Nephron progenitor cell (in vitro differentiated cells): ENCODE measurements at places on chromosomes 6 and 20.

GRCh38 chr6:154445417-154445816, 65.1 kb downstream of the CNKSR3 start:
- DNase-seq: no peak

DNA sequence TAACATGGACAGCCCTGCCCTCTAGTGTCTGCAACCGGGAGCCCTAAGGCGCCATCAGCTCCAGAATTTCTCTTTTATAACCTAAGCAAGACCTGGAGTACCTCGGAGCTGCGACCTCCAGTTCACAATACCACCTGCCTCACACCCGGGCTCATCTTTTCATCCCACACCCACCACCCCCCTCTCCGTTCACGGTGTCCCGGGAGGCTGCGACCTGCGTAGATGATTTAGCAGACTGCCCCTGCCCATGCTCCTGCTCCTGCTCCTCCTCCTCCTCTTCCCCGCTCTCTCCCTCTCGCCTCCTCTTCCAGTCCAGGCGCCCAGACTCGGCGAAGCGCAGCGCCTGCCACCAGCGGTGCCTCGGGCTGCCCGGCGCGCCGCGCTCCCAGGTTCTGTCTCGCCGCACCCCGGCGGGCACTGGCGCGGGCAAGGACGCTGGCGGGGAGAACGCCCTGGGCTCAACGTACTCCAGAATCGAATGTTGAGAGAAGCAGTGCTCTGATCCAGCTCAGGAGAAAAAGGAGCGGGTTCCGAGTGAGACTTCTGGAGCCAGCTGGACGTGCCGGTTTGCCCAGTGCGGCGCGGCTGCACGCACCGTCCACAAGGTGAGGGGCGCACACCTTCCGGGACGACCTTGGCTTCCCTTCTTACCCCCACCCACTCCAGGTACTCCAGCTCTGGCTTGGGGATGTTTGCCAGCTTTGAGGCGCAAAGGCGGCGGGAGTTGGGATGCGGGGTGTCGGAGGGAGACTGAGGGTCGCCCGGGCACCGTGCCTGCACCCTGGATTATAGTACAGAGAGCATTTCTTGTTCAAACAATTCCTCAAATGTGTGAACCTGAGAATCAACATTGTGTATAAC, at the start of gene HTR1E:
Gene HTR1E (plus strand): TSS at position 310 of the 861 bp plus-strand sequence. CDS start 77,807 bp downstream, outside the sequence.
- DNase-seq: peak; percentile 76

GRCh38 chr20:34872622-34873224, at the start of gene GGT7:
Gene GGT7, minus strand, starts transcription at chr20:34872856. Its CDS starts 41 bp downstream, at chr20:34872815.
- DNase-seq: peak; percentile 93

DNA sequence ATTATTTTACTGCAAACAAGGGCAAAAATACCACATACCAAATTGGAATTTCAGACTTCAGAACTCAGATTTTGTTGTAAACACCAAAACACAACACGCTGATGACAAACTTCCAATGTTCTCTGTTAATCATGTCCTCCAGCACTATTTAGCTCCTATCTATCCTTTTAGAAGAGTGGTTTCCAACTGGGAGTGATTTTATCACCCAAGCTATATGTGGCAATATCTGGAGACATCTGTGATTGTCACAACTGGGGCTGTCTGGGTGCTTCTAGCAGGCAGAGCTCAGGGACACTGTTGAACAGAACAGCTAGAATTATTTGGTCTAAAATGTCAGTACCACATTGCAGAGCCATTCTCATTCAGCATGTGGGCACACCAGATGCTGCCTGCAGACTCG, 244.6 kb downstream of the FOXC1 start:
- DNase-seq: no peak

GRCh38 chr6:105688573-105688972, 285.7 kb upstream of the PREP start:
- DNase-seq: no peak
